ENCODE measurements at places on chromosomes 6 and 20.

- DNase-seq = no peak
Observed at GRCh38 chr6:75751443-75751842, 2.4 kb downstream of the MYO6 start.

DNA sequence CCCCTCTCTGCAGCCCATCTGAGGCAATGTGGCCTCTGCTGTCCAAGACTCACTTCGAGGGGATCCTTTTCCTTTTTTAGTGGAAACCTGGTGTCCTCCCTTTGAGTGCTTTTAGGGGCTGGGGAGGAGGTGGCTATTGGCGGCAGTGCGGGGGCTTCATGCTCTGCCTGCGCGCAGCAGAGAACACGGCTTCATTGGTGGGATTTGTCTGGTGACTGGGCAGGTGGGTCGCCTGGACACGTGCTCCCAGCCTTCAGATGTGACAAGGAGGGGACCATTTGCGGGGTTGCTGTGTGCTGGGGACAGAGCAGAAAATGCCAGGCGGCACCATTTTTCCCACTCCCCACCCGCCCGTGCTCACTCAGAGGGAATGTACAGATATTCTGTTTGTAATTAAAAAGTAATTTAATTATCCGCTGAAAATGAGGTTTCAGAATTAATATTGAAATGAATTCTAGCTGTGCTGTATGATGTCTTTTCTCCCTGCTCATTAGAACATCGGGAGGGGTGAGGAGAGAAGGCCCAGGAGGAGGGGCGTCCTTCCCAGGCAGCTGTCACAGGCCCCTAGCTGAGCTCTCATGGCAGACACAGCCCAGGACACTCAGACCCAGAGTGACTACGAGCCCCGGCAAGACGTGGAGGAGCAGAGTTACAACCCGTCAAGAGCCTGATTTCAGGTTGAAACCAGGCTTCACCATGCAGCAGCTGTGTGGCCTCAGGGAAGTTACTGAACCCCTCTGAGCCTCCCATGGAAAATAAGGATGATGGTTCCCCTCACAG, 417.2 kb upstream of the SULF2 start:
- DNase-seq = no peak

- no peak for DNase-seq
Observed at GRCh38 chr6:90382760-90383159, 86.1 kb upstream of the BACH2 start.

- DNase-seq = no peak
Observed at GRCh38 chr6:83852528-83853177, 507 bp upstream of the RIPPLY2 start.

- no peak for DNase-seq
Observed at GRCh38 chr6:71224011-71224410, 64.6 kb upstream of the OGFRL1 start.

DNA sequence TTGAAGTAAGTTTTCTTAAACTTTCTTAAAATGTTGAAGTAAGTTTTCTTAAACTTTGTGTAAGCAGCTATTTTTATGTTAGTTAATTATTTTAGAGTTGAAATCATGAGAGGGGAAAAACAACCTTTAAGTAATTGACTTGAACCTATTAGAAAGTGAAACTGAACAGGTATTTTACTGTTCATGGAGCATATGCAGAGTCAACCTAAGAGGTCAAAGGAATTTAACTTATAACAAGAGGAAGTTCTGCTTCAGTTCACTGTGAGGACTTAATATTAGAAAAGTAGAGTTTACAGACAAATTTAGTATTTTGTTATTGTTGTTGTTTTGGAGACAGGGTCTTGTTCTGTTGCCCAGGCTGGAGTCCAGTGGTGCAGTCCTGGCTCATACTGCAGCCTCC, 38.0 kb downstream of the CDYL start:
- DNase-seq = no peak
